Upper lobe of right lung (tissue), 1 donor: ENCODE measurements at places on chromosomes 5 and 9.

GRCh38 chr5:141788296-141788970, 89.8 kb downstream of the PCDH1 start:
- H3K27ac ChIP-seq = no peak overlapping the region
- H3K36me3 ChIP-seq = no peaks in the 10 kb centered on the region
- H3K4me1 ChIP-seq = no peaks in the 10 kb centered on the region
- H3K4me3 ChIP-seq = no peak overlapping the region
- no peaks in the 10 kb centered on the region for H3K27me3 ChIP-seq

DNA sequence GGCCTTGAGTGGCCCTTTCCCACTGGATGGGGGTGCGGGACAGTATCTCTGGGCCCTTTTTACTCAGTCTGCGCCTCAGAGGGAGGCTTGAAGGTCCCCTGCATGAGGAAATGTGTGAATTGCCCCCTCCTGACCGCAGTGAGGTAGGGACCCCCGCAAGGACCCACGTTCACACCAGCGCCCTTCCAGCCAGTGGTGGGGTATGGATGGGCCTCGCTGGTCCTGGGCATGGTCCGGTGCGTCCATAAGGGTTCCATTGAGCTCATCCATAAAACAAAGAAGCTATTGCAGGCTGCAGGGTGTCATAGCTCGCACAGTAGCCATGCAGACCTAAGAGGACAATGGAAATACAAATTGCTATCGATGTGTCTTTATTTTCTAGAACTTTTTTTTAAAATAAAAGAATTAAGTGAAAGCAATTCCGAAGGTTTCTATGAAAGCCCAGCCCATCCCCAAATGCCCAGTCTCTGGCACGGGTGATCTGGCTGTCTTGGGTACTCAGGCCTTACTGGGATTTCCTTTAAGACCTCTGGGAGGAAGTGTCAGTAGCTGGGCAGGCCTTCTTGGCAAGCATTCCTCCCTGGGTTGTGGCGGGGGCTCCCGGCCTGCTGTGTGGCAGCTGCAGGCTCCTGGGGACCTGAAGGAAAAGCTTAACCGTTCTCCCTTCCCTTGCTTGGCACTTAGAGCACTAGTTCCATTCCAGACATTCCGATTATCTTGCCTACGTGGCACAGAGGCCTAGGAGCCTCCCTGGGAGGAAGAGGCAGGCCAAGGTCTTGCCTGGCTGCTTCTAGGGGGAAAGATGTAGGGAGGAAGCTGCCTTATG, 1.5 kb upstream of the SEMA5A start:
- H3K27me3 ChIP-seq = peaks cover 13% of the 10 kb centered on the region
- no peaks in the 10 kb centered on the region for H3K4me1 ChIP-seq
- H3K36me3 ChIP-seq = peaks cover 8% of the 10 kb centered on the region

DNA sequence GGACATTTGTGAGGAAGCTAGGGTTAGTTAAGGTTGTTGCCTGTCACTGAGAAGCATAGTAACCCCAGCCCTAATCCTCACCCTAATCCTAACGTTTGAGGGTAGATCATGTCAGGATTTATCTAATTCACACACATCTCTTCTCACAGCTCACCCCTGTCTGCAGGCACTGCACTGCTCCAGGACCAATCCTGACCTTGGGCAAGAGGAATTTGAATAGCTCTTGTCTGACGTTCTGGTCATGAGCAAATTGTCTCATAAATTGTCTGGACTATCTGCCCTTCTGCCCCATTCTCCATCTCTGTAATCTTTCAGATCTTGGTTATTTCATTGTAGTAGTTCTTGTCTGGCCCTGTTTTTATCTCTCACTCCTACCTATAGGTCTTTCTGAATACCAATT, 18.7 kb downstream of the CRHBP start:
- no peaks in the 10 kb centered on the region for H3K36me3 ChIP-seq
- H3K27me3 ChIP-seq = no peaks in the 10 kb centered on the region
- H3K4me1 ChIP-seq = no peaks in the 10 kb centered on the region
- H3K4me3 ChIP-seq = no peak overlapping the region
- DNase-seq = no peak

DNA sequence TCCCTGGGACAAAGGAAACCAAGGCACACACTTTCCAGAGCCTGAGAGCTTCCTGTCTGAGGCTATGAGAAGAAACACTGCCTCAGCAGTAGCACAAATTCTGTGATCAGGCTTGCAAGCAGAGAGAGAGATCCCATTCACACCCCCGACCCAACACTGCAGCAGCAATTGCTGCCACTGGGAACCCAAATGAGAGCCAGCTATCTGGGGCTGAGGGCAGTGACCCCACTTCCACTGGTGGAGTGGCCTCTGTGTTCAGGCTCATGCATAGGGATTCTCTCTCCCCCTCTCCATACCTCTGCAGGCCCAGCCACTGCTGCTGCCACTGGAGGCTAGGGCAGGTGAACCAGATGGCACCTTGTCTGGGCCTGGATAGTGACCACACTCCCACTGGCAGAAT, 95.2 kb downstream of the TMEM232 start:
- DNase-seq = no peak
- no peak overlapping the region for H3K4me3 ChIP-seq
- H3K4me1 ChIP-seq = no peaks in the 10 kb centered on the region

- H3K4me1 ChIP-seq = peaks cover 13% of the 10 kb centered on the region
- no peaks in the 10 kb centered on the region for H3K36me3 ChIP-seq
- no peaks in the 10 kb centered on the region for H3K27me3 ChIP-seq
- H3K27ac ChIP-seq = peak overlapping the region; percentile 53
These were observed 74.8 kb downstream of the ST8SIA4 start for GRCh38 chr5:100828071-100828897.
